ENCODE measurements at places on chromosomes 13 and 19.

DNA sequence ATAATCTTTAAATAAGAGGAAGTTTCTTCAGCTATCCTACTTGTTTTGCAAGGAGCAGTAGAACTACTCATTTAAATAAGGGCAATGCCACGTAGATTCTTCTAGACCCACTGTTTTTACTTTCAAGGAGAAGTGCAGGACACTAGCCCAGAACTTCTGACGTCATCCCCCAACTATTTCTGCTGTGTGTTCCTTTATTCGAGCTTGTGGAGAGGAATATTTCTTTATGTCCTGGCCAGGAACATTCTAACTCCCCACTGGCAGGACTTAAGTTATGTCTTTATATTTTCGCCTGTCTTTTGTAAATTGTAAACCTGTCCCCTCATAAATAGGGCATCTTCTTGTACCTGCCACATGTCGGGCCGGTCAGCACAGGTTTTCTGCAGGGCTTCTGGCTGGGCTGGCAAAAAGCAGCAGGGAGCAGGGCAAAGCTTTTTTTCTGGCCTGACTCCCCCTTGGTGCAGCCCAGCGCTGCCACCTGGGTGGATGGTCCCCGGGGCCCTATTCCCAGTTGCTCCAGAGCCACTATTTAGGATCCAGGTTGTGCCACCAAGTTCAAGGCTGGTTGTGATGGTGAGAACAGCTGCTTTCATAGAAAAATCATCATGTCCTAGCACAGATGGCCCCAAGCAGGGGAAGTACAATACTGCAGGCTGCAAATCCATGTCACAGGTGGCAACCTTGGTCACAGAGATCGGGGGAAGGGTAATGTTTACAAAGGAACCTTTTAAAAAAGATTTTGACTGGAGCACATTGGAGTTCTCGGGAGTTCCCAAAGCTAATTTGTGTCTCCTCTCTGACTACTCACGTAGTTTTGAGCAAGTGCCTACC is 1.8 kb downstream of the MBNL2 start:
- DNase-seq, result peak; percentile 25

DNA sequence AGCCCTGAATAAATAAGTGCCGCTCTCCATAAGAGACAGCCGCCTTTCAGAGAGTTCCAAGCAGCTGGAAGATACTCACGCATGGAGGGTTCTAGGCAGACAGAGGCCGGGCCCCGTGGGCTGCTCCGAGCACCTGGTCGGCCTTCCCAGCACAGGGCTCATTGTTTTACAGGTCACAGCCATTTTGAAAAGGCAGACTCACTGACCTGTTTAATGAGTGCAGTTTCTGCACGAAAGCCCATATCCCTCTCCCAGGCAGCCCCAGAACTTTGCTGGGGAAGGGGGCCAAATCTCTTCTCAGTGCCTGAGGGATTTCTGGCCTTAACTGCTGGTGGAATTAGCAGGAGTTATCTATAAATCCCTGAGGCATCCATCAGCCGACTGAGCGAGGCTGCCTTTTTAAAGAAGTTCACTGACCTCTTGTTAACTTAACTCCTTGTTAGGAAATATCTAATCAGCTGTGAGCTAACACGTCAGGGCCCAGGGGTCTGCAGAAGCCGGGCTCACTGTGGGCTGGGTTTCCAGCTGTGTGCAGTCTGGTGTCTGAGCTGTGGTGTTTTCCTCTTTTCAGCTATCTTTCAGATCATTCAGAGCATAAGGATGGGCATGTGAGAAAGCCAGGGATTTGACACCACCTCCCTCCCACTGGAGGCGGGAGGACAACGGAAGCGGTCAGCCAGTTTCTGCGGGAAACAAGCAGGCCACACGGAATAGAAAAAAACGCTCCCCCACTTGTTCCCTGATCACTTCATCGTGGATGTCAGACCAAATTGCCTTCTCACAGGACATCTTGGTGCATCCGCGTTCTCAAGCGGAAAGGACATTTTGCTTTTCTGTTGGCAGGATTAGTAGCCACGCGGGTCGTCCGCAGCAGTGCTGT is 23.3 kb downstream of the SERP2 start:
- DNase-seq, result no peak

DNA sequence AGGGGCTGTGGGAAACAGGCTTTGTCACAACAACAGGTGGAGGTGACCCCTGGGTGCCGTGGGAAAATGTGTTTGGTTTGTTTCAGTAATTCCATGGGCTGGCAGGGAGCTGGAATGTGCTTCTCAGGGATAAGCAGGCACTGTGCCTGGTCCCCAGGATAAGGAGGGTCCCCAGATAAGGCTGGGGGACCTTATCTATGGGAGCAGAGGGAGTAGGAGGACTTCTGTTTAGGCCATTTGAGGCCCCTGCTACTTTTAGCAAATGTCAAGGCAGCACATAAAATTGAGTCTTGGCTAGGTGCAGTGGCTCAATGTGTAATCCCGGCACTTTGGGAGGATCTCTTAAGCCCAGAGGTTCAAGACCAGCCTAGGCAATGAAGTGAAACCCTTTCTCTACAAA is 59.5 kb downstream of the KCNC3 start:
- no peak for DNase-seq

GRCh38 chr13:75771818-75772217 is 135.7 kb downstream of the LMO7 start:
- DNase-seq, result peak; percentile 27
